NCI-H2171 treated with DMSO at 0.1 percent for 48 hours (cell line): ENCODE measurements at places on chromosomes 6 and 20.
A peak's percentile ranks its signal among the peaks of the same experiment; 100 is the strongest.

GRCh38 chr6:14664621-14665315 lies 547.2 kb downstream of the CD83 start:
- peak; percentile 28 for DNase-seq

DNA sequence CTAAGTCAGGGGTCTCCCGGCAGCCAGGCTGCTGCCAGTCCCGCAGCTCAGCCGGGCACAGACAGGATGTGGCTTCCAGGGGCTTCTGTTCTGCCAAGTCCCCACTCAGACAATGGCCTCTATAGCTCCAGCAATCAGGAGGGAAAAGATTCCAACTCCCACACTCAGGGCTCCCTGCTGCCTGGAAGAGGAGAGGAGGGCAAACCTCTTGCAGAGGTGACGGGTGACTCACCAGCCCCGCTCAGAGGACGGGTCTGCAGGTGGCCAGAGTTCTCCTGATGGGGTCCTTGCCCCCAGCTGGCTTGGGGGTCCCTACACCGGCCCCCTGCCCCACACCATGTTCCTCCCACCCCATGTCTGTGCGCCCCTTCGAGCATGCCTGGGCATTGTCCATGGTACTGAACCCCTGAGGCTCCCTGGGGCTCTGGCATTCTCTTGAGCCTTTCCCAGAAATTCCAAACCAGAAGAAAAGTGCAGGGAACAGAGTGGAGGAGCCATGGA lies 32.6 kb downstream of the NTSR1 start:
- DNase-seq: no peak

- peak; percentile 82 for DNase-seq
These were observed 213.7 kb upstream of the CITED2 start for GRCh38 chr6:139588076-139588639.

GRCh38 chr6:71621918-71622519 lies 264.3 kb upstream of the RIMS1 start:
- DNase-seq: peak; percentile 10

DNA sequence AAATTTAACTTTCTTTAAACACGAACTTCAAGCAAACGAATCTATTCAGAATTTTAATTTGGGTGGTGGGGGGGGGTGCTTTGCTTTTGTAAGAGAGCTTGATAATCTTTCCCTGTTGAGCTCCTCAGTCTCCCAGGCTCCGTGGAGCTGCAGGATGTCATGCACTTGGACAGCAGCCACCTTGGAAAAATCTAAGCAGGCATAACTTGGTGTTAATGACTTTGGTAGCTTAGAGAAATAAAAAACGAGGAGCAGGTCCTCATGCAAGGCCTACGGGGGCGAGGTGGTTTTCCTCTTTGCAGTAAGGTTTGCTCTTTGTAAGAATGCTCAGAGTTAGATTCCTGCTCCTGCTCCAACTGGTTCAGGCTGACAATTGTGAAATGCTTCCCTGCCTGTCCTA lies 102.3 kb downstream of the EDN1 start:
- DNase-seq: no peak

GRCh38 chr6:41705996-41706835 lies 29.2 kb downstream of the TFEB start:
- peak; percentile 2 for DNase-seq
